Stimulated activated CD4-positive, alpha-beta T cell treated with anti-CD3 and anti-CD28 coated beads, TNF-alpha, amount 100 ng/mL, for 1 hour (primary cell): ENCODE measurements at places on chromosomes 2 and 18.

GRCh38 chr2:44291281-44292248, 16.3 kb downstream of the SLC3A1 start:
- DNase-seq = no peak

GRCh38 chr2:149657401-149658040, 69.9 kb upstream of the MMADHC start:
- DNase-seq = no peak

DNA sequence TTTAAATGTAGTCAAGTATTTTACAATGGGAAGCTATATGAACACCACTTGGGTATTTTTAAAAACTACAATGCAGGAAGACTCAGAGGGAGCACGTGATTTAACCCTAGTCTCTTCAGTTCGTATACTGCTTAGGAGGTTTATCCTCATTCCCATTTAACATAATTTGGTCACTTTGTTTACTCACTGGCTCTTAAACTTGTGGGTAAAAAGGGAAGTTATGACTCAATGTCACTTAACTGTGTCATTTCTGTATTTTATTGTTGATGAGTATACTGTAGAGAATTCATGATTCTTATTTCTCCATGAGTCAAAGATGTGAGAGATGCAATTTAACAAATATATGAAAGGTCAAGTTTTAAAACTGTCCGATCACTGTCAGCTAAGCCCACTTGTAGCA, 48.2 kb downstream of the SLC66A3 start:
- DNase-seq = no peak

- DNase-seq = no peak
These were observed 700 bp downstream of the TOGARAM2 start for GRCh38 chr2:28981620-28982376.

DNA sequence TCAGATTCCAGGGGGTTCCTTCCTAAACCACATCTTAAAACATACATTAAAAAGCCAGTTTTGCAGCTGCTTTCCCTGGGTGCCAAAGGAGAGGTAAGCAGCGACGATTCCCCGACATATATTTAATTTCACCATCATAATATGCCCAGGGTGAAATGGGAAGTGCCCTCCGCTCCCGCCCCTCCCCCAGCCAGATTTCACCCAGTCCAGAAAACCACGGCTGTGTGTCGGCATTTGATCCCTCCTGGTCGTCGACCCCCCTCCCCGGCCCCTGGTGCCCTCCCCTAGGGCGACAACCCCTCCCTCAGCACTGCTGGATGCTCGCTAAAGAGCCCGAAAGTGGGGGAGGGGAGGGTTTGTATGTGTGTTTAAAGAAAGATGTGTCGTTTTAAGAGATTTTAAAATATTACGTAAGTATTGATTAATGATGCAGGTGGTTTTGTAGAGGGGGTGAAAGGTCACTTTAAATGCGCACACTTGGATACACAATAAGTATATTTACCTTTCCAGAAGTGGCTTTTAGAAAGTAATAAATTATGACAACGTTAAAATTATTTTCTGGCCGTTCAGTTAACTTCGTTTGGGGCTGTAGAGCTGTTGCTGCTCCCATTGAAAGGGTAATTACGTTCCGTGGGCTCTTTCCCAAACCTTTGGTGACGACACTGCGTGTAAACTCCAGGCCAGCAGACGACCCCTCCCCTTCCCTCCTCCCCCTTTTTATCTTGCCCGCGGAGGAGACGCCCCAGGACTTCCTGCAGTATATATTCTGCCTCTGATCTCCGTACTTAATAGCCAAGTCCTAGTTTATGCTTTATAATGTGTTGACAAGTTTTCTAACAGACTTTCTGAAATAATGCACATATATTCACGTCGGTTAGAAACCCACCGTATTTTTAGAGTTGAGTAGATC, 3.4 kb upstream of the BCL11A start:
- DNase-seq = no peak

DNA sequence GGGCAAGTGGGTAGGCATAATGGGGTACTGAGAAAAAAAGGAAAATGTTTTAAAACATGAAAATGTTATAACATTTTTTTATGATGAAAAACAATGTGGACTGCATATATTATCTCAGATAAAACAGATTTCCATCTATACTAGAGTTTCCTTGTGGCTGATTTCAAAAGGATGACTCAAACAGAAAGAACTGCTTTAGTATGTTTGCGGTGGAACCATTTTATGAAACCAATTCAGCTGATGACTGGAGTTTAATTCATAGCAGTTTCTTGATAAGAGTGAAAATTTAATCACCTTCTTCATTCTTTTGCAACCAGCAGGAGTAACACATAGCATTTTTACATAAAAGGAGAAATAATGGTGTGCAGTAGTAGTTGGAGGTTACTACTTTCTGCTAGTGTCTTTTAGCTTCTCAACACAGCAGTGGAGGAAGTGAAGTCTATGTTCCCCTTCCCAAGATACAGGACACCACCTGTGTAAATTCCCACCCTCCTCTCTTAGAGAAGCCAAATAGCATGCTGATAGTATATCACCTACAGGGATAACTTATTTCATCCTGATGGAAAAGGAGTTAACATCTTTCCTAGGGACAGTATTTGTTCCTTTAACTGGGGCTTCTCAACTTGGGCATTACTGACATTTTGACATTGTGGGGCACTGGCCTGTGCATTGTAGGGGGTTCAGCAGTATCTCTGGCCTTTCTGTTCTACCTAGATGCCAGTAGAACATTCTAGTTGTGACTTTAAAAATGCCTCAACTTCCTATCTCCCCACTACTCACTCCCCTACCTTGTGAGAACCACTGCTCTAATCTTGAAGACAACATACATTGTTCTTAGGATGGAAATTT, 29.9 kb downstream of the PELI1 start:
- no peak for DNase-seq

DNA sequence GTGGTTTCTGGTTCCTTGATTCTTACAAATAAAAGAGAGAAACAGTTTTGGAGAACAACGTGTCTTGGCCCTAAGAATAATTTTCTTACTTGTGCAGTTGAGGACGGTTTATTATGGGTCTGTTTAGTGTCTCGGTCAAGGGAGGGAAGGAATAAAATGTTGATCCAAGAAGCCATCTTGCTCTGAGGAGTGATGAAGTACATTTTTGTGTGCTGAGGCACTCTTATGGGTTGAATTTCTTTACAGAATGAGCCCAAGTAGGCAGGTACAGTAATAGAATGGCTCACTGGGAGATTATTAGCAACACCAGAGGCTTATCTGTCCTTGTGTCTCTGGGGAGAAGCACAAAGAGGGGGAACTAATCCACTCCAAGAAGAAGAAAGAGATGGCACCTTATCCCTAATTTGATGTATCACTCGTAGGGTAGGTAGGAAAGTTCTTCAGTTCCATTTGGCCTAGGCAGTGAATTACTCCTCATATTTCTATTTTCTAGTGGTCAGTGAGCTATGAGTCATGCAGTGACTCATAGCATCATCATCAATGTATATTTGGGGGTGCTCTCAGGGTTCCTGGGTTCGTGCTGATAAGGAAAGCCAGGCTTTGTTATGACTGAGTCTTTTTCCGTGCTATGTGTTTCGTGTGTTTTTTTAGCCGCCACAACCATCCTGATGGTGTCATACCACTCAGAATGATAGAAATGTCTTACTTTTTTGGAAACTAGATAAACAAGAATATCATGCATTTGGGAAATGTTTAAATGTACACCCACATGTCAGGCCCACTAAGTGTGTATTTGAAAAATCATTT, 250.1 kb upstream of the CTAGE1 start:
- DNase-seq = no peak

DNA sequence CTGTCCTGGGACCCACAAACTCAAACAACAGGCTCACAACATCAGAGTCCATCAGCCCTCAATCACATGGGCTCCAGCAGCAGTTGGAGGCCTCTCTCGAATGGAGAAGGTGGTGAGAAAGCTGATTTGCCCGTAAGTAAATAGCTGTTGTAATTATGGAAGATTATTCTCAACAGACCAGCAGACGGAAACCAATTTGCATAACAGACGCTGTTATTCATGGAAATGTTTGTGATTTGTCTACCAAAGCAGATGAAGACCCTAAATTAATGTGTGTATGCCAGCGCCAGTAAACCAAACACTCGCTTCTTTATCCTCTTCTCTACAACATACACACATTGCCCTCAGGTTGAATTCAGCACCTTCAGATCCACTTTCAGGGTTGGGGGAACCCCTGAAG, 23.4 kb upstream of the GALNT14 start:
- no peak for DNase-seq

DNA sequence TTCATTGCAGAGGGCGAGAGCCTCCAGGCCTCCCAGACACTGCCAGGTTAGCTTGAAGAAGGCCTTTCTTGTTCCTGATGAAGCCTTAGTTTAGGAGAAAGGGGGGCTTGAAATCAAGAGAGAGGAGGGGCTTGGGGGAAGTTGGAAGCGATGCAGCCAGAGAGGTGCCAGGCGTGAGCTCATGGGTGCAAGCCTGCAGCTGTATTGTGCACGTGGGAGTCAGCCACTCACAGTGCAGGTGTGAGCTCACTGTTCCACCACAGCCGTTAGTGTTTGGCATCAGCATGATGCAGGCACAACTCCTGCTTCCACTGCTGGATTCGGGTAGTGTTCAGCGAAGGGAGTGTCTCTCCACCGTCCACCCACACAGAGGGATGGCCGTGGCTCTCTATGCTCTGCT, 68.4 kb upstream of the ALPP start:
- DNase-seq = no peak

DNA sequence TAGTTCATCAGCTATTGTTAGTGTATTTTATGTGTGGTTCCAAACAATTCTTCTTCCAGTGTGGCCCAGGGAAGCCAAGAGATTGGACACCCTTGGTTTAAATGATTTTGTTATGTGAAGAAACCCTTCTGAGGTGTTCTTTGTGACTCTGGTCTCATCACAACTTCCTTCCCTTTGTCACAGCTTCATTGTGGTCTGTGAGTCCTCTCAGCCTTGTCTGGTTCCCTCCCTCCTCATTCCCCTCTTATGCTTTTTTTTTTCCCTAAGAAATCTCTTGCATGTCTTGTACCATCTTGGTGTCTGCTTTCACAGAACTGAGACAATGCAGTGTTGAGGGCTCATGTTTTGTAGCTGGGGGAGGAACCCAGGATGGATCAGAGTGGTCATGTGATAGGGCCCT, 118.9 kb downstream of the TMEM182 start:
- DNase-seq = no peak

- no peak for DNase-seq
These were observed 91.0 kb downstream of the ADCYAP1 start for GRCh38 chr18:995629-996028.

DNA sequence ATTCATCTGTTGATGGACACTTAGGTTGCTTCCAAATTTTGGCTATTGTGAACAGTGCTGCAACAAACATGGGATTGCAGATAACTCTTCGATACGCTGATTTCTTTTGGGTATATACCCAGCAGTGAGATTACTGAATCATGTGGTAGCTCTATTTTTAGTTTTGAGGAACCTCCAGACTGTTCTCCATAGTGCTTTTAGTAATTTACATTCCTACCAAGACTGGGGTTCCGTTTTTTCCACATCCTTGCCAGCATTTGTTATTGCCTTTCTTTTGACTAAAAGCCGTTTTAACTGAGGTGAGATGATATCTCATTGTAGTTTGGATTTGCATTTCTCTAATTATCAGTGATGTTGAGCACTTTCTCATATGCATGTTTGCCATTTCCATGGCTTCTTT, 200.3 kb downstream of the MBD5 start:
- DNase-seq = no peak

GRCh38 chr18:28725876-28726275, 548.9 kb upstream of the CDH2 start:
- no peak for DNase-seq

DNA sequence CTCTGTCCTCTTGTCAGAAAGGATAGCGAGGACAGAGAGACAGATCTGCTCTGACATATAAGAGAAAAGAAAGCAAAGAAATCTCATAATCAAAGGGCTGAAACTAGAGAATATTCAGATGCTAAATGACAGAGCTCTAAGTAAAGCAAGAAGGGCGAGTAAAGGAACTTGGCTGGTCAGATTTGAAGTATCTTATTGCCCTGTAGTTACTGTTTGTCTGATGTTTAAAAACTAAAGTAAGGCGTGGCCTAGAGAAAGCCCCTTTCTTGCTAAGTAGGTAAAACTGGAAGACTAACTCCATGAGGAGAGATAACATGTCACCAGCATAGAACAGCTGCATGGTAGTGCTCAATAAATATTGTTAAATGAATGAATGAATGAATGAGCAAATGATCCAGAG, 70.0 kb downstream of the CRACDL start:
- no peak for DNase-seq

DNA sequence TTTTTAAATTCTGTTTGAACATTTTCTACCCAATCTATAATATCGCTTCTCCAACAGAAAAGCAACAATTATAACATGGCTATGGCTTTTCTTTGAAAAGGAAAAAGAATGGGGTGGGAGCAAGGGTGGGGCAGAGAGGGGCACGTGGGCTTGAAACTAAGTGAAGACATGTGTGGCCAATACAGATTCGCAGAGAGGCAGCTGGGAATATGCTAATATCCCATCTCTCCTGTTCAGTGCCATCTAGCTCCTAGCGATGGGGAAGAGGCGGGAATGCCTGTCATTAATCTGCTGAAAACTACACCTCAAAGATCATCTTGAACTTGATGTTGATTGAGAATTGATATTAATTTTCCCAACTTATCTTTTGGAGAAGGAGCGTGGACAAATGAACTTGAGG, 65.5 kb upstream of the ITGA6 start:
- DNase-seq = no peak

DNA sequence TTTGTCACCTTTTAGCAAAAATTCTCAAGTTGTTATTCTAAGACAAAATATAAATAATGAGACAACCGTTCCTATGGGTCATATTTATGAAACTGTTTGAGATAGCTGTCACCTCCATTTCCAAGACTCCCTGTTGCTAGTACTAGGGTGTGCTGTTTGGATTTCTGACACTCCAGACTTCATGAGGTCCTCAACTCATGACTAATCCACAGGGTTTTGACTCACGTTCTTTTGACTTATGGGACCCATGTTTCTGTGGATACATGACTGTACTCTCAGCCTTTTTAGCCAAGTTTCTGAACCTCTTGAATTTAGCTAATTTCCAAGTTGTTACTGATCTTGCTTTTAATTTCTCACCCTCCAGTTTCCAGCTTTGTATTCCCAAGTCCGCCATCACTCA, 178.7 kb upstream of the FAM98A start:
- DNase-seq = no peak

- DNase-seq = no peak
These were observed 89.9 kb downstream of the ACSL3 start for GRCh38 chr2:222950638-222951285.

DNA sequence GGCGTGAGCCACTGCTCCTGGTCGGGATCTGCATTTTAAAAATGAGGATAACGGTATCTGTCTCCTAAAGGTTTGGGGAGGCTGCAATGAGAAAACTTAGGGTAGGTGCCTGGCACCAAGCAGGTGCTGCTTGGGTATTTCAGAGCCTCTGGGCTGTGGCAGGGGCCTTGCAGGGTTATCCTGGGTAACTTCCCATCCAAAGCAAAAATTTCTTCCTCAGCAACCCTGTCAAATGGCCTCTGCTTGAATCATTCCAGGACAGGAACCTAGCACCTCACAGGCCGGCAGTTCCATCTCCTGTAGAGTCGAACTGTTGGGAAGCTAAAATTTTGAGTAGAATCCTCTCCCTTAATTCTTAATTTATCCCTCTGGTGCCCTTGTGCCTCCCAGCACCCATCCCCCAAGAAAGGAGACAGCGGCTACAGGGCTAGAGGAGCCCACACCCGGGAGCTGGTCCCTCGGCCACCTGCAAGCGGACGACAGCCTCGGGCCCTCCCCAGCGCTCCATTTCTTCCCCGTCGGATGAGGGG, 868 bp downstream of the CGREF1 start:
- no peak for DNase-seq
